Renal cortical epithelial cell (primary cell): ENCODE measurements at places on chromosomes 12 and 14. TPM values are rescaled to one million over a fixed set of nuclear protein-coding genes. Genes with fewer than 3 reads are reported as not detected.

The GNB3 gene
- total RNA-seq: 0.15 TPM in 1 of 2 replicates, not detected in the other

The IL31 gene
- total RNA-seq: not detected in 2 replicates

The SYCP3 gene
- 0.15 TPM in 1 of 2 replicates, not detected in the other for total RNA-seq

The TRIAP1 gene
- 25.5 and 35.4 TPM in 2 replicates for total RNA-seq

The CARMIL3 gene
- 0.10 TPM in 1 of 2 replicates, not detected in the other for total RNA-seq

The ITGB7 gene
- 2.8 and 3.1 TPM in 2 replicates for total RNA-seq

The FERMT2 gene
- total RNA-seq: 87.2 and 126 TPM in 2 replicates

The SSTR1 gene
- 0.15 and 0.17 TPM in 2 replicates for total RNA-seq

The FOXA1 gene
- 0.40 and 8.2 TPM in 2 replicates for total RNA-seq

The MIPOL1 gene
- 6.4 and 18.3 TPM in 2 replicates for total RNA-seq

The SLCO1B1 gene
- not detected in 2 replicates for total RNA-seq

The P2RX2 gene
- total RNA-seq: not detected in 2 replicates

DNA sequence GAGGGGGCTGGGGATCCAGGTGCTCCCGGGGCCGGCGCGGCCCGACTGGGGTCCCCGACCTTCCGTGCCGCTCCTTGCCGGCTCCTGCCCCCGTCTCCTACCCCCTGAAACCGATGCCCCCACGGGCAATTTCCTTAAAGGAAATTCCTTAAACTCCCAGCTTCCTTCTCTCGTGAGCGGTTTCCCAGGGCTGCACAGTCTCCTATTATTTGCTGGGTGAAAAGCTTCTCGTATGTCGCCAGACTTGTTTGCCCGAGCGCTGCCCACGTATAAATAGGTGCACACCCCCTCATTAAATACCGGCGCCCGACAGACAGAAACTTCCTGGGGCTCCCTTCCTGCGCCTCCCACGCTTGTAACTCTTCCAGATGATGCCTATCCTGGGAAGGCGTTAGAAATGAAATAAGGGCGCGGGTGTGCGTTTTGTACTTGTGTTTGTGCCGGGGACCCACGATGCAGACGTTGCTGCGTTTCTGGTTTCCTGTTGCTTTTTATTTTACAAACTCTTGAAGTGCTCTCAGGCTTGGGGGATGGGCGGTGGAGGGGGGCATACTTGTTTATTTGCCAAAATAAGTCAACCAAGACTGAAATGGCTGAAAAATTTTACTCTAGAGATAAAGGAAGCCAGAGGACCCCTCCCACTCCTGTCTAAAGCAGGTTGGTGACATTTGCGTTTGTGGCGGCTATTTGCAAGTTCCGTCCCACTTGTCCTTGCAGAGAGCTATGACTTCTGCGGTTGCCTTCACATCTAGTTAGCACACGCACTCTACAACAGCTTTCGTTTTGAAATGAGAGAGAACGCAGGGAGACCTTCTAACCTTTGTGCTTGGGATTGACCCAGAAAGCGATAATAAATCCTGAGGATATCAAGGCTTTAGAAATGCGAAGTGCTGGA, 1.0 kb downstream of the HIP1R start:
- DNase-seq: peak; percentile 52

DNA sequence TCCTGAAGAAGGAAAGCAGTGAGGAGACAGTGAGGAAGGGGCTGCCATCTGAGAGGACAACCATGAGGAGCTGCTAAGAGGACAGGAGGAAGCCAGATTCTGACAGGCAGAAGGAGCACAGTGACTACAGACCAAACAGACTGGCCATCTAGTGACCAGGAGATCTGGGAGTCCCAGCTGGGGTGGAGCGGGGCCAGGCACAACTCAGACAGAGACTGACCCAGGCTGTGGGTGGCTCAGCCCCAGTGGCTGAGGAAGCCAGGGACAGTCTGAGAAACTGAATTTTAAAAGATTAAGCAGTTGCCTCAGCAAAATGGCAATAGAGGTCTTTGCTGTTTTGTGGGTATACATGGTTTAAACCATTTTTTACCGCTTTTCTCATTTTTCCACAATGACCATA, 28.9 kb downstream of the LRRC74A start:
- no peak for DNase-seq

DNA sequence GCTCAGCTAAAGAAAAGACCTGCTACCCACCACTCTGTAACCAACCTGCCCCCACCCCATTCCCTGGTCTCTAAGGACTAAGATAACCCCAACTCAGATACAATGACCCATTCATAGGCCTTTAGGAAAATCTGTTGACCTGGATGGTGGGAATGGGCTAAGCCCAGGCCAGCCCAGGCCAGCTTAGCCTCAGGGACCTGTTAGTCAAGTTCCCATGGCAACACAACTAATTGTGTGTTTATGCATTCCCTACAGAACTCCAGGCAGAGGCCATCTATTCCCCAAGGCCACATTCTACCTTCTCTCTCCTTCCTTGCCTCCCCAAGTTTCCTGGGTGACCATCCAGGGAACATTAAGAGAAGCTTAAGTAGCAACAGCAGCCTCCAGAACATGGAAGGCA, 16.1 kb upstream of the KRT8 start:
- DNase-seq: peak; percentile 84

GRCh38 chr12:50039151-50039835, 14.0 kb upstream of the RACGAP1 start:
- DNase-seq: peak; percentile 39

GRCh38 chr12:117526757-117527478, 165.5 kb upstream of the NOS1 start:
- peak; percentile 68 for DNase-seq

- no peak for DNase-seq
Observed at GRCh38 chr14:90381999-90382451, 14.8 kb upstream of the CALM1 start.

GRCh38 chr12:74337951-74338350, 199.7 kb upstream of the ATXN7L3B start:
- DNase-seq: peak; percentile 77

DNA sequence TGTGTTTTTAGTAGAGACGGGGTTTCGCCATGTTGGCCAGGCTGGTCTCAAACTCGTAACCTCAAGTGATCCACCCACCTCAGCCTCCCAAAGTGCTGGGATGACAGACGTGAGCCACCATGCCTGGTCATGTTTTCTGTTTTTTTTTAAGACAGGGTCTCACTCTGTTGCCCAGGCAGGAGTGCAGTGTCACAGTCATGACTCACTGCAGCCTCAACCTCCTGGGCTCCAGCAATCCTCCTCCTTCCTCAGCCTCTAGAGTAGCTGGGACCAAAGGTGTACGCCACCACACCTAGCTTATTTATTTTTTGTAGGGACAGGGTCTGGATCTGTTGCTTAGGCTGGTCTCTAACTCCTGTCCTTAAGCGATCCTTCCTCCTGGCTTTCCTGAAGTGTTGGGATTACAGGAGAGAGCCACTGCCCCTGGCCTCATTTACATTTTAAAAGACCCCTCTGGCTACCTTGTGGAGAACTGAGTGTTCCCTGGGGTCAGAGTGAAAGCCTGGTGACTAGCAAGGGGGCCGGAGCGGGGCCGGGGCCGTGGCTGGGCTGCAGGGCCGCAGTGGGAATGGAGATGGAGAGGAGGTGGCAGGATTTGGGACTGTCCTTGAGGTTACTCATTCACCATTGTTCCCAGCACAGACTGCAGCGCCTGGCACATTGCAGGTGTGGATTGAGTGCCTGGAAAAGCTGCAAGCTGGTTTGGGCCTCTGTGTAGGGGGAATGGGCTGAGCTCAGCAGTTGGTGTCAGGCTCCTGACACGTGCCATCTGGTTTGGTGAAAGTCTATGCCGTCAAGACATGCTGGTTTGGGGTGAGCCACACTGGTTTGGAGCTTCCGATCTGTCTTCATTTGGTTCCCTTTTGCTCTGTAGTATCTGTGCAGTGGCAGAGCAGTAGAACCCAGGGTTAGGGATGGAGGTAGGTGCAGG, 18.1 kb downstream of the KMT5A start:
- no peak for DNase-seq

GRCh38 chr12:95573951-95574576, 22.8 kb upstream of the USP44 start:
- no peak for DNase-seq

DNA sequence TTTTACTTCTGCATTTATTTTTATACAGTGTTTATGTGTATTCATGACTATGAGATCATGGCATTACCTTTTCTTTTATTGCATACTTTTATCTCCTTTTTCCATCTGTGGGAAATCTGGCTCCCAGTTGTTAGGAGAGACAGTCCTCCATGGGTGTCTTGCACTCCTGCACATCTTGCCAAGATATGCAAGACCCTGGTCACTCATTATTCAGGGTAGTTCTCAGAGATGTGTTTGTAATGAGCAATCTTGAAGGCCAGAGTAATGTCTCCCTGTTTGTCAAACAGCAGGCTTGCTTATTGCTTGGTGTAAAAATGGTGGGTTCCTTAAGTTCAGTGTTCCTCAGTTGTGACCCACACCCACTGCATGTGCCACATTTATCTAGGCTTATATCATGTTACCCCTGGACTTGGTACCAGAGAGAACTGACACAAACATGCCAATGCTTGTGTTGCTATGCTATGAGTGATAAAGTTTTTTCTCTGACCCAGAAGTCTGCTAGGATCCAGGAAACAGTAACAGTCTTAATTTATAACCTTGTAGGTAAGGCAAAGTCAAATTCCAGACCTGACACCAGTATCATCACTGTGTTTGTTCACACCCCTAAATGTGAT, 36.8 kb downstream of the PPHLN1 start:
- DNase-seq: peak; percentile 16

GRCh38 chr14:103101257-103101962, 6.9 kb downstream of the EXOC3L4 start:
- DNase-seq: no peak

GRCh38 chr12:121287267-121287954, 9.1 kb downstream of the CAMKK2 start:
- DNase-seq: no peak

DNA sequence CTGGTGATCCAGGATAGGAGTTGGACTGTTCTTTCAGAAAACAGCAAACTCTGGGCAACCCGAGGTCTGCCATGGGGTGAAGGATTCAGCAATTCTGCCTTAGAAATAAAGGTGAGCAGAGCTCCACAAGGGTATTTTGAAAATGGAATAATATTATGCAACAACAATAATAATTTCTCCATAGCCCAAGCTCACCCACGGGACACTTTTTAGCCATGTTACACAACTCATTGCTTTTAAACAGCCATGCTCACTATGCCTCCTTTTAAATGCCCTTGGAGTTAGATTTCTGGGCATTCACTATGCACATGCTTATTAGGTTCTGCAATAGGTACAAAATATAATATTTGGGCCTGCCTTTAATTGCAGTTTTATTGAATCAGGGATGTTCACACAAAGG, 37.2 kb downstream of the SLC35F4 start:
- DNase-seq: no peak

GRCh38 chr12:42459336-42459847, 130.2 kb downstream of the PRICKLE1 start:
- DNase-seq: no peak

DNA sequence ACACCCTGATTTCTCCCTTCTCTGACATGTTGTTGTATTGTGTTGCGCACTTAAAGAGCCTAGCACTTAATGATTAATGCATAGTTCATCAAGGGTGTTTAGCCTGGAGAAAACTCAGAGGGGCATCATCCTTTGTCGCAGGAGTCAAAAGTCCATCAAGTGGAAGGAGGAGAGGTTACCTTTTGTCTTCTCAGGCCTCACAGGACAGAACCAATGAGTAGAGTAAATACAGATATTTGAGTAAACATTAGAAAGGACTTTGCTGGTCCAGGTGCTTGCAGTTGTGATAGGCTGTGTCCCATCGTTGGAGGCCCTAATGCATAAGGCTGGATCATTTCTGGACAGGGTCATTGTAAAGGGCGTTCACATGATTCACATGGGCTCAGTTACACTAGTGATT, 430.9 kb downstream of the PCNX1 start:
- no peak for DNase-seq

- no peak for DNase-seq
Observed at GRCh38 chr12:119047641-119048040, 66.3 kb downstream of the SRRM4 start.

DNA sequence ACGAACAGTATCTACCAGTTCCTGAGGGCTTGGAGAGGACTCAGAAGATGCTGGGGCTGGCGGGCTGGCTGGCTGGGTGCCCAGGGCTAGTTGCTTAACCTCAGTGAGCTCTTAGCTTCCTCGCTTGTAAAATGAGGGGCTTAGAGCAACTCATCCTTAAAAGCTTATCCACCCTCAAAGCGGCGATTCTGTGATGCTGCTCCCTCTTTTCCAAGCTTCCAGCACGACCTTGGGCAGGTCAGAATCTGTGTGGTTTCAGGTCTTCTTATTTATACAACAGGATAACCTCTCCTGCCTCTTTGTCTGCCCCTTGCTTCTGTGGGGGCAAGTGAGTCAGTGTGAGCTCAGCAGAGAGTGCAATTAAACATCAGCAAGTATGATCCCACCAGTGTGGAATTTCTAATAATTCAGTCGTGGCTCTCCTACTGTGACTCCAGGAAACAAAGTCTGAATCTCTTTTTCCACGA, 281.8 kb downstream of the KSR2 start:
- peak; percentile 93 for DNase-seq
